ENCODE measurements at places on chromosomes 6 and 20.

DNA sequence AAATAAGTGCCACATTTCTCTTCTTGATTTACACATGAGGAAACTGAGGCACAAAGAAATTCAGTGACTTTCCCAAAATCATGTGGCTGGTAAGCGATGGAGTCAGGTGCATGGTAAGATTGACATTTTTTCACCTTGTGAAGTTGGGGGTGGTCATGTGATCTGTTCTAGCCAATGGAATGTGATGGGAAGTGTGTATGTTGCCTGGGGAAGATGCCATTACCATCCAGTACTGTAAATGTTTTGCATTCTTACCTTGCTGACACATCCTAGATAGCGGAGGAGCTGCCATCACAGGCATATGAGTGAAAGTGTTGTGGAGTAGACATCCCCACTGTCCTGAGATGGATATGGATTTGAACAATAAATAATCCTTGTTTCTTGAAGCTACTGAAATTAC, 499.6 kb upstream of the SULF2 start:
- no peak for DNase-seq

DNA sequence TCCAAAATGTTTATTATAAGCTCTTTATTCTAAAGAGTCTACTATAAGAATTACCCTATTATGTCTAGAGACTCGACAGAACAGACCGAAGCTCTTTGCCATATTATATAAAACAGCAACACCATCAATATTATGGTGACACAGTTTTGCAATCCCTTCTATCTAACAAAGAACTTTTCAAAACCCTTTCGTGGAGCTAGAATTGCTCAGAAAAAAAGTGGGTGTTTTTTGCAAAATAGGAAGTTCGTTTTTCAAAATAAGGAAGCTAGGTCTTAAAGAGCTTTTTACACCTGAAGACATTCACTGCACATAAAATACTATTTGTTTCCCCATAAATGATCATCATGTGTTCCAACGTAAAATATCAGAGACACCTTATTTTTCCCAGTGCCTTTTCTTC, 240.0 kb downstream of the FOXC1 start:
- DNase-seq: no peak

- DNase-seq: no peak
Measured at GRCh38 chr6:16248271-16248853, 10.0 kb downstream of the GMPR start.

DNA sequence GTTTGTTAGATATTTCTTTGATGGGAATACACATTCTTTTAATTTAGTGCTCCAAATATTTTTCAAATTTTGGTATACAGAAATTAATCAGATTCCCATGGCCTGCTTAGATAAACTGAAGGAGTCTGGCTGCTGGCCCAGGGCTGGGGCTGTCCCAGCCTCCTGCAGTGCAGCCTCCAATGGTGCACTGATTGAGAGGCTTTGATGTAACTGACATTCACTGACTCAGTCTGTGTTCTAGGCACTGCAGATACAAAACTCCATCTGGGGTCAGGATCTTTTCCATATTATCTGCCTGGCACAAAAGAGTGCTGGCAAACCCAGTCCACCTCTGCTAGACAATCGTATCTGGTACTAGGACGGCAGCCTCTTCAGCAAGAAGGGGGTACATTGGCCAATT, 64.8 kb downstream of the GRIK2 start:
- DNase-seq: no peak

DNA sequence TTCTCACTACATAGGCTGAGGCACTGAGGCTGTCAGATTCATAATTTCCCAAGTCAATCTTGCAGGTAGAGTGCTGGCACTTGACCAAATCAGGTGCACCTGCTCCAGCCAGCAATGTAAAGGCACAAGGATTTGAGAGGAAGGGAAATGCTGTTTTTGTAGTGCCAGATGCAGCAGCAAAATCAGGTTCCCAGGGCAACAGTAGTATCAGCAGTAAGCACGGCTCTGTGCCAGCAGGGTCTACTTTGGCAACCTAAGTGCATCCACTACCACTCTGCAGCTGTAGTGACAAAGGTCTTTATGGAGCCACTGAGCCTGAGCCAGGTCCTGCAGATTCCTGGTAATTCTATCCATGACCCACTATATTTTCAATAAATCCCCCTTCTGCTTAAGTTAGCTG, 329.5 kb downstream of the TPBG start:
- DNase-seq: no peak

DNA sequence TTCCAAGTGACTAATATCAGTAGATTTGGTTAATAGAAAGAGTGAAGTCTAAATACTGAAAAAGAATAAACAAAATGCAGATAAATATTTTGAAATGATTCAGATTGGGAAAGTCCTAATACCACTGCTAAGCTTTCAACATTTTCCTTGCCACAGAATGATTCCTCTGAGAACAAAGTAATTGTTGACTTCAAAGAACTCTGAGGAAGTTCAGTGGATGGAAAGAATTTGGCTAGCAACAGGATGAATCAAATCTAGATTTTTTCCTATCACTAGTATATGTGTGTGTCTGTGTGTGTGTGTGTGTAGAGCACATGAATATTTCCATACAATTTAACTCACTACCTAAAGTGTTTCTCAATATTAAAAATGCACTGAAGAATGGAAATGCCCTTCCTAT, 107.9 kb upstream of the PREP start:
- no peak for DNase-seq

DNA sequence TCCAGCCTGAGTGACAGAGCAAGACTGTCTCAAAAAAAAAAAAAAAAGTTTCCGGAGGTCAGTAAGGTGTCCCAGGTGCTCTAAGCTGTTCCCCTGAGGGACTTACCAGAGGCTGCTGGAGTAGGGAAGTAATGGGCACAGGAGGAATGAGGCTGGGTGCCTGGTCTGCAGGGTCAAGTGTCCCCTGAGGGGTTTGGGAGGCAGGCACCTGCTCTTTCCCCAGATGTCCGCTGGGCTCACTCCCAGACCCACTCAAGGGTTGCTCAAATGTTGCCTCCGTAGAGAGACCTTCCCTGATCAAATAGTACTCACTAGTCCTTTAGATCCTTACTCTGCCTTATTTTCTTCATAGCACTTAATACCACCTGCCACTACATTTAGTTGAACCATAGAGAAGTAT, 5.4 kb upstream of the MAPK13 start:
- DNase-seq: no peak

DNA sequence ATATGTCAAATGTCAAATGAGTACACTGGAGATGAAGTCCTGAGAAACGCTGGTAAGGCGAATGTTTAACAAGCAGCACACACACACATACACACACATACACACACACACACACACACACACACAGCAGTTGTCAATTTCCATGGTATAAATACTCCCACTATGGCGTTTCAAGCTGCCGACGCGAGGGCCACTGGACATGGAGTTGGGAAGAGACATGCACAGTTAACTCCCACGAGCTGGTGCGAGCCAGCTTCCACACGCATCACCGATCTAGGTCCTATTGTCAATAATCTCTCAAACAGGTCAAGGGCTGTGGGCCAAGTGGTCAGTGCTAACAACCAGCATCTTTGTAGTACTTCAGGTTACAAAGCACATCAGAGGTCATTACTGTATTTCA, 58.9 kb downstream of the TRERF1 start:
- DNase-seq: no peak

DNA sequence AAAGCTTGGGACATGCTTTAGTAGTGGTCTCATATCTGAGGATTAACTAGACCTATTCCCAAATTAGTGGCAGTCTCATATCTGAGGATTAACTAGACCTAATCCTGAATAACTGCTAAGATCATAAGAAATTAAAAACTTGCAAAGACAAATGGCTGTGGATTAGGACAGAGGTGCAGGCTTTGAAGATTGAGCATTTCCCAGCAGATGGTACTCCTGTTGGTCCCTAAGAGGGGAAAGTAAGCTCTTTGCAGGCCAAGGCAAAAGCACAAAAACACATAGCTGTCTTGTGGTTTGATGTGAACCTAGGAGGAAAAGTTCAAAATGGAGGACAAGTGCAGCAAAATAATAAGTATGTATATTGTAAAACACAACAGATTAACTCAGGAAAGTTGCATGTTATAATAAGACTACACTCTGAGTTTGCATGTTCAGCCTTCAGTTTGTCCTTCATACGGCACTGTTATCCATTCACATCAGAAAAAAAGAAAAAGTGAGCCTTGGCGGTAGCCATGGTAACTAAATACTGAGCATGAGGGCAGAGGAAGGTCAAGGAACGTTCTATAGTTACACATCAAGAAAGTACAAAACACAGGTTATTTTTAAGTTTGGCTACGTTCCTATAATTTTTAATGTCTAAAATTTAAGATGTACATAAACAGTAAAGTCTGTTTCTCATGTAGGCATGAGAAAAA, 62.8 kb downstream of the FILIP1 start:
- no peak for DNase-seq

DNA sequence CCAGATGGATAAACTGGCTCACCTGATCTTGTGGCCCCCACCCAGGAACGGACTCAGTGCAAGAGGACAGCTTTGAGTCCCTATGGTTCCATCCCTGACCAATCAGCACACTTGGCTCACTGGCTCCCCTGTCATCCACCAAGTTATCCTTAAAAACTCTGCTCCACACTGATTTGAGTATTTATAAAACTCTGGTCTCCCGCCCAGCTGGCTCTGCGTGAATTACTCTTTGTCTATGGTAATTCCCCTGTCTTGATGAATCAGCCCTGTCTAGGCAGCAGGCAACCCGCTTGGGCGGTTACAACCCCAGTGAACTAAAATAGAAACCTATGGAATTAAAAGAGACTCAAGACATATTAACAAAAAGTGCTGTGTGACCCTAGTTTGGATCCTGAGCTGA, 38.1 kb upstream of the CD83 start:
- DNase-seq: no peak

DNA sequence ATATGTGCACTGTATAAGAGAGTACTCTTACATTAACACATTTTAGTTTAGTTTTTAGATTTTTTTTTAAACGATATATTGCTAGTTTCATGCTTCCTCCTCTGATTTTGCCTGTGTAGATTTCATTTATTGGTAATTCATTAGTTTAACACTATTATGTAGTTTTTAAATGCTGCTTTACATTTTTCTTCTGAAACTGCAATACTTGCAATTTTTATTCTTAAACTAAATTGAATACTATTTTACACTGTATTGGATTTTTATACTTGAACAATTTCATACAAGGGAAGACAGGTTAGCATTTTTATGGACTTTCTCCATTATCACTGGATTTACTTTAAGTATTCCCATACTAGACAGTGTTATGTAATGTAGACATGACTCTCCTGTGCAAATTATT, 12.2 kb downstream of the RBM24 start:
- no peak for DNase-seq

DNA sequence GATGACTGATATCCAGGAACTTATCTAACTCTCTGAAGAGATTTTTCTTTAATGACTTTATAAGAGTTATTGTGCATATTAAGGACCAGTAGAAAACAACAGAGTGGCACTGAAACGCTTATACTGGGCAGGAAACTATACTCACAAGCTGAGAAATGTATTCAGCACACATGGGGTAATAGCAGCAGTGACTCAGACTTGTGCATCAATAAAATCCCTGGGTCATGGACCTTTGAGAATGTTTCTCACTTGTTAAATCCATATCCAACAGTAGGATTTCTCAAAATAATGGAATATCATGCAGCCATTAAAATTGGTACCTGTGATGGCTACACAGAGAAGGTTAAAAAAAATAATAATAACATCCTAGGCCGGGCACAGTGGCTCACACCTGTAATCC, 219.5 kb downstream of the BTBD9 start:
- DNase-seq: no peak

- no peak for DNase-seq
Measured at GRCh38 chr6:154268486-154268885, 88.1 kb downstream of the IPCEF1 start.

GRCh38 chr6:121506761-121507754, 71.6 kb downstream of the GJA1 start:
- DNase-seq: no peak

- DNase-seq: no peak
Measured at GRCh38 chr6:101853231-101854085, 459.9 kb downstream of the GRIK2 start.

DNA sequence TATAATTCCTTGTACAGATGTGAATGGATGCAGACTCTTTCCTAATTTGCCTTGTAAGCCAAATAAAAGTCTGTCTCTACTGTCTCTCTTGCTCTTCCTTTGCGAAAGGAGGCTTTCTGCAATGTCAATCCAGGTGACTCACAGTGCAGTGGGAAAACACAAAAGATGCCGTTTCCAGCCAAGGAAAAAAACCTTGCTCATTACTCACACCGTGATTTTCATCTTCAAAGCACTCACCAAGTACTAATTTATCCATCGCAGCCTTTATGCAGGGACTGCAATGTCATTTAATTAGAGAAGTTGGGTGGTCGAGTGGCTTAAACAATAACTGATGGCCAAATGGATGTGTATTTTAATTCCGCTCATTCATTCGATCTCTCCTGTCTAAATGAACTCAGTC, 23.8 kb downstream of the SAYSD1 start:
- no peak for DNase-seq

DNA sequence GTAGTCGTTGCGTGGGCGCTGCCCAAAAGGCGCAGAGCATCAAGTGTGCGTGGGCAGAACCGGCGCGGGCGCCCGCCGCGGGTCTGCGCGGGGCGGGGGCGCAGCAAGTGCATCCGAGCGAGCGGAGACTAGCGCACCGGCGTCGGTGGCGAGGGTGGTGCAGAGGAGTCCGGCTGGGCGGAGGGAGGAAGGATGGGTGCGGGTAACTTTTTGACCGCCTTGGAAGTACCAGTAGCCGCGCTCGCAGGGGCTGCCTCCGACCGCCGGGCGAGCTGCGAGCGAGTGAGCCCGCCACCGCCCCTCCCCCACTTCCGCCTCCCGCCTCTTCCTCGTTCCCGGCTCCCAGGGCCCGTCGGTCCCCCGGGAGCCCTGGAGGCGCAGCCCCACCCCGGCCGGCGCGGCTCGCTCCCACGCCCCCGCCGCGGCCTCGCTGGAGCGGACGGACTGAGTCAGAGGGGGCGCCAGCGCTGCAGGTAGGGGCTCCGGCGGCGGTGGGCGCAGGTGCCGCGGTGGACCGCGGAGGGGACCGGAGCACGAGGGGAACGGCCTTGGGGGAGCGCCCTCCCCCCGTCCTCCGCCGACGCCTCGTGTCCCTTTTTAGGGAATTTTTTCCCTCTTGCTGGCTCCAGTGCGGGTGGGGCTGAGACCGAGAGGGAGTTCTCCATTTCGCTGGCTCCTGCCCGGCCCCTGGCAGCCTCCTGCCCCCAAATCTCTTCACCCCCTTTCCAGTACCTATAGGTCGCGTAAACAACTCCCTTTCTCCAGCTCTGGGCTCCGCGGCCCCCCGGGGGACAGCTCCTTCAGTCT, 1.6 kb upstream of the DBNDD2 start:
- DNase-seq: no peak

- no peak for DNase-seq
Measured at GRCh38 chr6:22362361-22362760, 65.5 kb upstream of the PRL start.
